ENCODE measurements at places on chromosomes 11 and 22.

GRCh38 chr22:44855855-44856254, 103.5 kb downstream of the ARHGAP8 start:
- DNase-seq: no peak

- DNase-seq: no peak
Measured at GRCh38 chr11:95968585-95968984, 44.7 kb upstream of the MTMR2 start.

DNA sequence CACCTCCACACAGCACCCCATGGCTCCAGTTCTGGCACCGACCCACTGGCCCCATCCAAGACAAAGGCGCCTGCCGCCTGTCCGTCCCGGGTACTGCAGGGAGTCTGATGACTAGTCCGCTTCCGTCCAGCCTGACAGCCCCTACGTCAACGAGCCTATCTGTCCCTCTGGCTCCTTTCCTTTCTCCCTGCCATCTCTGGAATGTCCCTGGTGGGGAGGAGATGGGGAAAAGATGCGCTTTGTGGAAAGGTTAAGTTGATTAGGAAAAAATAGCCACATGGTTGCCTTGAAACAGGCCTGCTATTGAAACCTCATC, 10.4 kb downstream of the PDGFB start:
- no peak for DNase-seq

DNA sequence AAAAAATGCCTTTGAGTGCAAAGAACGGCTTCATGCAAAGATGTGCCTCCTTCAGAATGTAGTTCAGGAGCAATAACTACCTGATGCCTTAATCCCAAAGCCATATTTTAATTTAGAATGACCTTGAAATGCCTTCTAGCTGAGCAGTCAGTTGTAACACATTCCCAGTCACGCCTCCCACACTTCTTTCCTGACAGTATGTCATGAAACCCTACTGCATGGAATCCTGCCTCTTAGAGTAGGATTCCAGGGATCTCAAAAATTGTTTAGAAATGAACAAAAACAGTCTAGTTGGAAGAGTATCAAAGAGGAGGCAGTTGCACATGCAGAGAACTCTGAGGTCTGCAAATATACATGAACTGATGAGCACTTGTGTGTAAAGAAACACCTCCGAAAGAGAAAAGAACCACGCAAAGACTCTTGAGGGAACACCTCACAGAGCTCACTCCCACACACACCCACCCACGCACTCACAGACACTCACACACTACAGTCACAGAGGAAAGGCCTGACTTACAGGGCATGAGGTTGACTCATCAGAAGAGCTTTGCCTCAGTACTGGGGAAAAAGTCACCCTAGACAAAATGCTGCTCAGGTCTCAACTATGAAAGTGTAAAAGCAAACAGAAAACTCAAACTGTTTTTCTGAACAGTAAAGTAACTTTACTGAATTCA, 77.4 kb downstream of the GGTLC2 start:
- no peak for DNase-seq

DNA sequence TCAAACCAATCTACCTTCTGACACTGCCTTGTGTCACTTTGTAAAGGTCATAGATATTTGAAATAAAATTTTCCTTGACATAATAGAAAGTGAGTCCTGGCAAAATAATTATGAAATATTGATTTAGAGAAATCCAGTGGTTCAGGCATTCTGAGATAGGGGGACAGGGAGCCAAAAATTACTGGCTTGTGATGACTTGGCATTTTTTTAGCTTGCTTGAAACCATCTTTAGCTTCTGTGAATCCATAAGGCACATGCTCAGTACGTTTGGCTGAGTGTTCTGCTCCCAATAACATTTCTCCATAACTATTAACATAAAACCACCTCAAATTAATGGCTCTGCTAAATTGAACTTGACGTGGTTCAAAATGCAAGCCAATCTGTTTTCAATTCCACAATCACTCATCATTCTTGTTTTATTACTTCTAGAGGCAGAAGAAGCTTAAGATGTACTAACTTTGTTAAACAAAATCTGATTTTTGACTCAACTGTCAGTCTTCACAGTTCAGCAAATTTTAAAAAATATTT, 209.0 kb downstream of the LRRC4C start:
- no peak for DNase-seq

GRCh38 chr22:19766511-19767426, 6.2 kb downstream of the TBX1 start:
- no peak for DNase-seq

DNA sequence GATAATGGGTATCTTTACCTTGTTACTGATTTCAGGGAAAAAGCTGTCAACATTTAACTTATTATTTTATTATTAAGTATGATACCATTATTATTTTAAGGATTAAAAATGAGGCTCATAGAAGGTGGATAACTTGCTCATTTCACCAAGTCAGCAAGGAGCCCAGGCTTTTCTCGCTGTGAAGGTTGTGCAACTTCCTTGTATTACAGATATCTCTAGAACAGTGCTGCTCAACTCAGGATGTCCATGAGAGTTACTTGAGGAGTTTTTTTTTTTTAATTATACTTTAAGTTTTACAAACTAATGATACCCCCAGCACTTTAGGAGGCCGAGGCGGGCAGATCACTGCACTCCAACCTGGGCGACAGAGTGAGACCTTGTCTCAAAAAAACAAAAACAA, 98.2 kb downstream of the INSC start:
- DNase-seq: no peak

GRCh38 chr11:6794639-6795038, 4.8 kb downstream of the OR6A2 start:
- no peak for DNase-seq

DNA sequence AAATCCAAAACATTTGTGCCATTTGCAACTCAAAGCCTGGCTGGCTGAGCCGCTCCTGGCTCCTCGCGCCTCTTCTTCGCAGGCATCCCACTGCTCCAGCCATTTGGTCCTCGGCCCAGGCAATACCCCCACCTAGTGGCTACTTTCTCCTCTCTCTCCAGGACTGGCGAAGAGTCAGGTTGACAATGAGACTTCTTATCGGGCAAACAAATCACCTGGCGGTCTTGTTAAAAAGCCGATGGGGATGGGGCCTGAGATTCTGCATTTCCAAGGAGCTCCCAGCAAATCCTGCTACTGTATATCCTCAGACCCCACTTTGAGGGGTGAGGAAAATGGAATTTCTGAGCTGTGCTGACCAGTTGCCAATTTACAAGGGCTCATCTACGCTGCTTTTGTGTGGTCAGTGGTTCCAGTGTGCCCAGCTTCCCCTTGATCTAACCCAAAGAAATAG, 89.0 kb downstream of the ISX start:
- DNase-seq: no peak

- DNase-seq: no peak
Measured at GRCh38 chr22:43750751-43751150, 61.4 kb downstream of the EFCAB6 start.

DNA sequence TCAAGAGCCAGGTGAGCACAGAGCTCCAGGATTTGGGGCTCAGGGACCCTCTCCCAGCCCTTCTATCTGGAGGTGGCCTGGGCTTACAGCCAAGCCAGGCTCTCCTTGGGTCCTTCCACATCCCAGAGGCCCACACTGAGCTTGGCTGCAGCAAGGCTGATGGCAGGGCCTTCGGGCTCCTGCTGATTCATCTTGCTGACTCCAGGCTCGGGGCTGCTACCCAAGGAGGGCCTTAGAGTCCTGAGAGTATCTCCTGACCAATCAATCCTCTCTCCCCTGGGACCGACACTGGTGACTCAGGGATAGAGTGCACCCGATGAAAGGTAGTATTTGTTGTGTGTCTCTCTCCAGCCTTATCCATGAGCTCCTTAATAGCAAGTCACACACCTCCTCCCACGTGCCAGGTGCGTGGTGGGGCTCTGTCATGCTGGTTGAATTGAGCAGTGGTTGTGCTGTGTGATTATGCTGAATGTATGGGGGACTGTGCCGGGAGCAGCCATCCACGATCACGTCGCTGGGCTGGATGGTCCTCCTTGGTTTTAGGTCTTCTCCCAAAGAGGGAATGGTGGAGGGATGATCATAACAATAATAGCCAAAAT, 62.3 kb downstream of the GRIK4 start:
- DNase-seq: no peak

GRCh38 chr11:84882056-84882455, 745.1 kb downstream of the DLG2 start:
- no peak for DNase-seq

DNA sequence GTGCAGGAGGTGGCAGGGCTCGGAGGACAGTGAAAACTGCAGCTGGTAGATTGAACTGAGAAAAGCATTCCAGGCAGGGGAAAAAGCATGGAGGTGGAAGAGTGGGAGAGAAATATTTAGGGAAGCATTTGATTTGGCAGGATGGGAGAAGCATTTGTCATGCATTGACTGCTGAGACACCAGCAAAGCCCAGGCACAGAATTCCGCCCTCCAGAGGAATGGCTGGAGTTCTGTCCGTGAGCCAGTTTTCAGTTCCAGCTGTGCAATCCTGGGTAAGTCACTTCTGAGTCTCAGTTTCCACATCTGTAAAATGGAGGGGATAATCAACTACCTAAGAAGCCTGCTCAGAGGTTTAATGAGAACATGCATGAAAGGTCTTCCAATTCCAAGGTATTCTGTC, 4.3 kb upstream of the TSKU start:
- DNase-seq: no peak

DNA sequence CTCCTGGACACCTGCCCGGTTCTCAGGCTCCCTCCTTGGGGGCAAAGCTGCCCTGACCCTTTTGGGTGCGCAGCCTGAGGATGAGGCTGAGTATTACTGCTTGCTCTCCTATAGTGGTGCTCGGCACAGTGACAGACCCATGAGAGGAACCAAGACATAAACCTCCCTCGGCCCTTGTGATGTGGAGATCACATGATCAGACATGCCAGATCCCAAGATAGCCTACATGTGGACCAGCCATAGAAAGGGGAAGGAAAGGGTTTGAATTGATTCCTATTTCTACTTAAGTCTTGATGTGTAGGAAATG, 125.3 kb downstream of the VPREB1 start:
- DNase-seq: no peak

DNA sequence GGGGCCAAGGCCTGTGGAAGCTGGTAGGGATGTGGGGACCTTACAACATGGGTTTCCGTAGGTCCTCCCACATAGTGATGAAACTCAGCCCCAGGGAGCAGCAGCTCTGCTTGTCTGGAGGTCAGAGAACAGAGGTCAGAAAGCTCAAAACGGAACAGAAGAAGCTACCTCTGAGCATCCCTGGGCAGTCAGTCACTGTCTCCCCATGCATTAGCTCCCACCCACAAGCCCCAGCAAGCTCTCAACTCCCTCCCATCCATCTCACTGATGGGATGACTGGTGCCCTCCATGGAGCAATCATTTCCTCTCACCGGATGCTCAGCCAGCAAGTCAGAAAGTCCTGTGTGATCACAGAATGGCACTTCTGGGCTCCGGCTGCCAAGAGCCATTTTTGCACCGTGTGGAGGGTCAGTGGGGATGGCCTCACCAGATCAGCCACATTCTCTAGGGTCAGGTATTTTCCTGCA, 1.9 kb downstream of the TPP1 start:
- DNase-seq: no peak

GRCh38 chr22:41830174-41830573, 2.7 kb upstream of the SREBF2 start:
- DNase-seq: no peak

- no peak for DNase-seq
Measured at GRCh38 chr22:41132550-41132949, 40.2 kb downstream of the EP300 start.

DNA sequence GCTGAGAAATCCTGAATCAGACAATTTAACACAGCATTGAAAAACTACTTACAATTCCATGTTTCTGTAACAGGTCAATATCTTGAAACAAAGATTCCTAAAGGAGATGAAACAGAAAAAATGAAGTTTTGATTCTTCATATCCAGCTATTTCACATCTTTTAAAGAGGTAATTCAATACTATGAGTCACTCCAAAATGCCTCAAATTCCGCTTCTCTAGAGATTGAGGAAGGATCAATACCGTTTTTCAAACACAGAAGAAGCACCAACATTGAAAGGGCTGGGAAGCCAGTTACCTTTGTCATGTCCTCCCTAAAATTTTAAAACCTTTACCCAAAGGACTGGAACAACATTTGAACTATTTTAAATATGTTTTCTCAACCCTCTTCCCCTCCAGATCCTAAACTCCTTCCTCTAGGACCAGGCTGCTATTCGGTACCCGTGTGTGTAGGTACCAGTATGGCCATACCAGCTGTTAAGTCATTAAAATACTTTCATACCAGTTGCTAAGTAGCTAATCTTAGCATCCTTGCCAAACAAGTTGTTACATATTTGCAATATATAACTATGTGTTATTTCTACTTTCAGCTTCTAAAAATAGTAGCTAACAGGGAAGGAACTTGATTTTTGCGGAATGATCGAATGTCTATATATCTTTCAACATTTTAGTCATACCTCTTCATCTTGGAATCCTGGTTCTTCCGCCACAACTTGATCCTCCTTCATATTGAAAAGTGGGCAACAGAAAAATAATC, 2.3 kb downstream of the DMC1 start:
- no peak for DNase-seq

GRCh38 chr11:43819926-43820325, 60.7 kb upstream of the ALKBH3 start:
- DNase-seq: no peak

GRCh38 chr11:112637076-112637475, 324.1 kb upstream of the NCAM1 start:
- no peak for DNase-seq

GRCh38 chr11:123298488-123299447, 103.7 kb upstream of the CLMP start:
- no peak for DNase-seq

GRCh38 chr11:2193099-2193887, 21.7 kb upstream of the TH start:
- no peak for DNase-seq

DNA sequence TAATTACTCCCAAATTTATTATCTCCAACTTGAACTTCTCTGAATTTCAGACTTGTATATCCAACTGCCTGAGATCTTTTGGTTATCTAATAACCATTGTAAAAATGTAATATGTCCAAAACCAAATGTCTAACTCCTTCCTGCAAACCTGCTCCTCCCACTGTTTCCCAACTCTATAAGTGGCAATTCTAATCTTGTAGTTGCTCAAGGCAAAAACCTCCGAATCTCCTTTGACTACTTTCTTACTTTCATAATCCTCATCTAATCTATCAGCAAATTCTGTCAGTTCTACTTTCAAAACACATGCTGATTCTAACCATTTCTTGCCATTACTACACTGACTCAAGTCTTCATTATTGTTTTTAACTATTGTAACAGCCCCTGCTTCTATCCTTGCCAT, 55.7 kb downstream of the FAM168A start:
- DNase-seq: no peak

All from NCI-H774 (cell line).